ENCODE measurements at places on chromosomes 6 and 20.

DNA sequence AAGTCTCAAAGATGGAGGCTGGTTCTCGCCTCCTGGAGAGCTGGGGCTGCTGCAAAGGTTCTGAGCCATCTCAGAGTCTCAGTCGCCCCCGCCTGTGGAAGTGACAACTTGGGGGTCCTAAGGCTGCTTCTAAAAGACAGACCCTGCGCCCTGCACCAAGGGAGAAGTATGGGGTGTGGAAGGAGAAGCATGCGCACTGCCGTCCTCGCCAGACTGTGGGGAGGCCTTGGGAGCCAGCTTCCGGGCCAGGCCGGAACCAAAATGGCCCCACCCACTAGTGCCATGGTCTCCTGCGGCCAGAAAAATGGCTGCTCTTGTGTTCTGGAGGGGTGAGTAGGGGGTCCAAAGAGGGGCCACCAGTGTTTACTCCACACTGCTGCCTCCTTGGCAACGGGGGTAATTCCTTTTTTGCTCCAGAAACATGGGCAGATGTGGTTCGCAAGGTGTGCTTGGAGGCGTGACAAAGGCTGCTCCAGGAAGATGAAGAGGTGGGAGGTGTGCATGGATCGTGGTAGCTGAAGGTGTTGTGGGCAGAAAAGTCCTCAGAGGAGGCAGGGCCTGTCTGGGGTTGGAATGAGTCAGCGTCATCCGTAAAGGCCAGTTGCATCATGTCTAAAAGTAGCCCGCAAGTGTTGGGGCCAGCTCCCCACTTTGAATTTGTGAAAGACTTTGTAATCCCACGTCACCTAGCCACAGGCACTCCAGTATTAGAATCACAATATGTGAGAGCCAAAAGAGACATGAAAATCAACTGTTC is 329.8 kb upstream of the SOX4 start:
- no peak for DNase-seq

GRCh38 chr6:106446287-106446885 is 85.9 kb downstream of the CRYBG1 start:
- no peak for DNase-seq

DNA sequence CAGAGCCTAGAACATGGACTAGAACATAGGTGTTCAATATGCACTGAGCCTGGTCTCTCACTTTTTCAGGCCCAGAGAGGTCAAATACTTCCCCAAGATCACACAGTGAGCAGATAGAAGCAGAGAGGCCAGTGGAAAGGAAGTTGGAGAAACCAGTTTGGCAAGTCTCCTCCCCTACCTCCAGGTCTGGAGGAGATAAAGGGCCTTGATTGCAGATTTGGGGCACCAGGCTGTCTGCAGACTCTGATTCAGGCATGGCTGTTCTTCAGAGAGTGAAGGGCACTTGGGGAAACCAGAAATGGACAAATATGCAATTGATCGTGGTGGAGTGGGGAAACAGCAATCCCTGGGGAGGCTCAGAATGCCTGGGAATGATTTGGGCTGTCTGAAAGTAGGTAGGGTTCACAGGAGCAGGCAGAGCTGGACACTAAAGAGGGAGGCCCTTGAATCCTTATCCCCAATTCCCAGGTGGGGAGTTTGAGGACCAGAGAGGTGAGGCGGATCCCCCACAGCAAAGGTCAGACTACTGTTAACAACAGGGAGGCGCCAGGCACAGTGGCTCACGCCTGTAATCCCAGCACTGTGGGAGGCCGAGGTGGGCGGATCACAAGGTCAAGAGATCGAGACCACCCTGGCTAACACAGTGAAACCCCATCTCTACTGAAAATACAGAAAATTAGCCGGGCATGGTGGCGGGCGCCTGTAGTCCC is 2.3 kb downstream of the PEDS1 start:
- DNase-seq: no peak

GRCh38 chr6:53263917-53264316 is 84.8 kb downstream of the ELOVL5 start:
- DNase-seq: no peak

GRCh38 chr6:169702840-169703246 is 917 bp downstream of the C6orf120 start:
- DNase-seq: no peak

All from NCI-H2081 treated with DMSO at 0.1 percent for 48 hours (cell line).